ENCODE measurements at places on chromosomes 7 and 10.

GRCh38 chr10:133325440-133326222 lies 11.1 kb downstream of the CALY start:
- DNase-seq: no peak

DNA sequence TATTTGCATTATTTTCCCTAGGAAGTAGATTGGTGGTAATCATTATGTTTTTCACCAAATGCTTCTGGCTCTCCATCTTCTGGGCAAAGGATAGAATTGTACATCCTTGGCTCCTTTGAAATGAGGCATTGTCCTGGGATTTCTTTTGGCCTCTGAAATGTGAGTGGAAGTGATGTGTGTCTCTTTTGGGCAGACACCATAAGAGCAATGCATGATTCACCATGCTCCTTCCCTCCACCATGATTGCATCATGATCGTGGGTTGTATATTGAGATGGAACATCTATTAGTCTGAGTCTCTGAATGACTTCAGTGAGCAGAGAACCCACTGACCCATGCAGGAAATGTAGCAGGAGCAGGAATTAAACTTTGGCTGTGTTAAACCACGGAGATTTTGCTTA lies 49.2 kb downstream of the ADRA2A start:
- no peak for DNase-seq

- DNase-seq: no peak
Observed at GRCh38 chr10:131034451-131034850, 277.1 kb downstream of the TCERG1L start.

GRCh38 chr7:68562323-68562899 lies 1035.9 kb upstream of the AUTS2 start:
- DNase-seq: no peak

GRCh38 chr10:29816801-29817558 lies 182.2 kb upstream of the SVIL start:
- DNase-seq: no peak

- peak; percentile 25 for DNase-seq
Observed at GRCh38 chr10:77594471-77594783, 43.2 kb downstream of the KCNMA1 start.

DNA sequence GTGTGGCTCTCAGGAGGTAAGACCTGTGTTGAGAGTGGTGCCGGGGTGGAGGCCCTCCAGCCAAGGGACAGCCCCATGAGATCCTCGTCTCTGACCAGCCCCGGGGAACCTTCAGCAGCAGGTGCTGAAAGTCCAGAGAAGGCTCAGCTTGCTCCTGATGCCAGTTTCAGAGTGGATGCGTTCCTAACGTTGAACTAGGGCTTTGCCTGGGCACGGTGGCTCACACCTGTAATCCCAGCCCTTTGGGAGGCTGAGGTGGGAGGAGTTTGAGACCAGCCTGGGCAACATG lies 45.7 kb downstream of the BAIAP2L1 start:
- DNase-seq: no peak

DNA sequence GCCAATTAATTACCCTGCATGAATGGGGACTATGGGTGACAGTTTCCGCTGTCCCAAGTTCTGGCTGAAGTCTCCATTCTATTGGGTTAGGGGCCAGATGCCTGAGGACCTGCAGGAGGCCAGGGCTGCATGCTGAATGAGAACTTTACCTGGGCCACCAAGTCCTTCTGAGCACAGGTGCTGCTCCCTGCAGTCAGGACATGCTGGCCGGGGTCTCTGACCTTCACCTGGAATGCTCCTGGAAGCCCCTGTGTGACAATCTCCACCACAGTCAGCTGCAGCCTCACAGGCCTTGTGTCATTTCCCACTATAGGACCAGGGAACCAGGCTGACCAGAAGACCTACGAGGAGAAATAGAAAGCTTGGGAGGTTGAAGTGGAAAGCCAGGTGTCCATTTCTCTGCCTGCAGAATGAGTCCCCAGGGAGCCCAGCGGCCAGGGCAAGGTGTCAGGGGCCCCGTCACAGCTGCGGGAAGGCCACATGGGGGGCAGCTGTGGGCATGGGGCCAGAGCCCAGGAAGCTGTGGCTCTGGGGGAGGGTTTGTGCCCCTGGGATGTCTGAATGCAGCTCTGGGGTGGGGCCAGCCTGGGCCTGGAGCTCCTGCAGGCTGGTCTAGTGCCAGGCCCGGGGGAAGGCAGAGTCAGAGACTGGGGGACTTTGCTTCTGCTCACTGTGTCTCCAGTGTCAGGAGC lies 5.6 kb upstream of the GIMAP8 start:
- DNase-seq: no peak

DNA sequence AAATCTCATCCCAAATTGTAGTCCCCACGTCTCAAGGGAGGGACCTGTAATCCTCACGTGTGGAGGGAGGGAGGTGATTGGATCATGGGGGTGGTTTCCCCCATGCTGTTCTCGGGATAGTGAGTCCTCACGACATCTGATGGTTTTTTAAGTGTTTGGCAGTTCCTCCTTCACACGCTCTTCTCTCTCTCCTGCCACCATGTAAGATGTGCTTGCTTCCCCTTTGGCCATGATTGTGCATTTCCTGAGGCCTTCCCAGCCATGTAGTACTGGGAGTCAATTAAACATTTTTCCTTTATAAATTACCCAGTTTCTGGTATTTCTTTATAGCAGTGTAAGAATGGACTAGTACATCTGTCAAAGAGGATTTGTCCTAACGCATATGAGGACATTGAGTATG lies 59.5 kb downstream of the RGS10 start:
- DNase-seq: peak; percentile 25

Data from CD14-positive monocyte (primary cell).